ENCODE measurements at places on chromosomes 6 and 20.
A peak's percentile ranks its signal among the peaks of the same experiment; 100 is the strongest.

- DNase-seq, result no peak
Measured at GRCh38 chr6:70414813-70415212, 1.5 kb downstream of the FAM135A start.

DNA sequence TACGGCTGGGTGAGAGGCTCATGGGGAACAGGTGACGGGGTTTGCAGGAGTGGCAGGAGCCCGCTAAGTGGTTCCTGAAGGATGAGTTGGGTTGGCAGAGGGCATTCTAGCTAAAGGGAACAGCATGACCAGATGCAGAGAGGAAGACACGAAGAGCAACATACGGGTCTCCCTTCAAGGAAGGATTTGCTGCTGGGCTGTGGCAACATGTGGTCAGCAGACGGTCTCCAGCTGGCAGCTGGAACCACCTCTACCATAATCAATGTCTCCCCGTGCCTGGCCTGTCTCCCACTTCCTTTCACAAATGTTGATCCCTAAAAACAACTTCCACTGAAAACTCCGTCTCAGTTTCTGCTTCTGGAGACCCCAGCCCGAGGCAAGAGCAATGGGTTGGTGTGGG, 80.6 kb upstream of the SULF2 start:
- DNase-seq, result no peak

DNA sequence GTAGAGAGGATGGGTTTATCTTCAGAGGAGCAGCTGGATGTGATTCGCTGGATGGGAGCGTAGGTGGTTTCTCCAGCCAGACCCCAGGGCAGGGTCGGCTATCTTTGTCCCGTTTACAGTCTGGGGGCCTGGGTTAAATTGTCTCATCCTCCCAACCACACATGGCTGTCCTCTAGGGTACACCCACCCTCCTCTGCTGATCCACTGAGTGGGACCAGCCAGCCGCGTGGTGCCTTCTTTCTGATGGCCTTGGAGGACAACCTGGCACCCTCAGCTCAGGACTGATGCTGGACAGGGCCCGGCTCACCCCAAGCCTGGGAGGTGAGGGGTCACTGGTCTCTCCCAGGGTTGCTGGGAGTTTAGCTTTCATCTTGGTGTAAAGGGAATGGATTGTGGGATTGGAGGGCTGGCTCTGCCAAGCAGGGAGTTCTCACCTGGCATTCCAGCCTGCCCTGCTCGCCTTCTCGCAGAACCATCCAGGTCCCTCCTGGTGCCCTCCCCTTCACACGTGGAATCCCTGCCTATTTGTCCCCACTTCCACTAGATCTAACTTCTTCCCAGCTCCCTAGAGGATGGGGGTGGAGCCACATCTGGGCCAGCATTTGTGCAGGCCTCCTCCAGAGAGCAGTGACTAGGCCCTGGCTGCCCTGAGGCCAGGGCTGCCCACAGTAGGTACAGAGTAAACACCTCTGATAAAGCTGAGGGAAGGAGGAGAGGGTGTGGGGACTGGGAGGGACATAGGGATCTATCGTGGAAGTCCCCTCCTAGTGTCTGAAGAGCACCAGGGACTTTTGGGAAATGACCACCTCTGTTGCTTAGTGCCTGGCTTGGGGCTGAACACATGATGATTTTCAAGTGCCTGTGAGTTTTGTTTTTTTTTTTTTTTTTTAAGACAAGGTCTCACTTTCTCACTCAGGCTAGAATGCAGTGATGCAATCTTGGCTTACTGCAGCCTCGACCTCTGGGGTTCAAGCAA, 1.6 kb downstream of the ITPR3 start:
- peak; percentile 62 for DNase-seq

DNA sequence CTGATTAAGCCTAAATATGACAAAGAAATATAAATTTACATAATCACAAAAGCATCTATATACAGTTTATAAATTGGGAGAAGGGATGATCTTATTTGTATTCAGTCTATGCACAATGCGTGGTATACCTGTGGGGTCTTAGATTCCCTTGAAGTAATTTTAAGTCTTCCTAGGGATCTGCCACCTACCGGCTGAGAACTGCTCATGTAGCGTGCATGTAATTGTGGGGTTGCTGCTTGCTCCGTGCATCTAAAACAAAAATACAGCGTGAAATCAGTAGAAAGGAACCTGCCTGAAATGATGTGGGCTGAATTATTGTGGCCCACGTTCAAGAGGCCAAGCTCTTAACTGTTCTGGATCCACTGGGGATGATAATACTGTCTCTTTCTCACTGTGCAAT, 187.3 kb downstream of the MBOAT1 start:
- no peak for DNase-seq

- no peak for DNase-seq
Measured at GRCh38 chr20:10332656-10333415, 101.2 kb downstream of the MKKS start.

DNA sequence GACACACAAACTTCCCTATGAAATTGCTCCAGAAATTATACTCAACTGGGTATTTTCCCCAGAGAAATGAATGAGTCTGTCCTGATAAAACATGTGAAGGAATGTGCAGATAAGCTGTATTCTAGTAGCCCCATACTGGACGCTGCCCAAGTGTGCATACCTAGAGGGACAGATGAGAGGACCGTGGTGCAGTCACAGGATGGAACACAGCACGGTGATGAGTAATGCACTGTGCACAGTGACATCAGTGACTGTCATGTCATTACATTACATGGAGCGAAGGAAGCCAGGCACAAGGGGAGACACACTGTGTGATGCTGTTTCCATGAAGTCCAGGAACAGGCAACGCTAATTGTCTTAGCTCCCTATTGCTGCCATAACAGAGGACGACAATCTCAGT, 155.5 kb downstream of the CDH4 start:
- no peak for DNase-seq

- no peak for DNase-seq
Measured at GRCh38 chr6:46453216-46453615, 38.0 kb downstream of the RCAN2 start.

DNA sequence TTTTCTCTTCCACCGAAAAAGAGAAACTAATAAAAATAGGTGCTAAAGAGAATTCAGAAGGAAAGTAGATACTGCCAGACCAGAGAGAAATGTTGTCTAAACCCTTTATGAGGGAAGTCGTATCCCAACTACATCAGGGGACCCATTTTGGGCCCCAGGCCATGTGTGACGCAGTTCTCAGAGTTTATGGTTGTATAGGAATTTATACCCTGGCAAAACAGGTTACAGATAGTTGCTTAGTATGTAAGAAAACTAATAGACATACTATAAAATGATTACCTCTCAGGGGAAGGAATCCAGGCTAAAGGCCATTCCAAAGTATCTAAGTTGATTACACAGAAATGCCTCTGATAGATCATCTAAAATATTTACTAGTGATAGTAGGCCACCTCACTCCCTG, 28.6 kb upstream of the SLC52A3 start:
- no peak for DNase-seq

DNA sequence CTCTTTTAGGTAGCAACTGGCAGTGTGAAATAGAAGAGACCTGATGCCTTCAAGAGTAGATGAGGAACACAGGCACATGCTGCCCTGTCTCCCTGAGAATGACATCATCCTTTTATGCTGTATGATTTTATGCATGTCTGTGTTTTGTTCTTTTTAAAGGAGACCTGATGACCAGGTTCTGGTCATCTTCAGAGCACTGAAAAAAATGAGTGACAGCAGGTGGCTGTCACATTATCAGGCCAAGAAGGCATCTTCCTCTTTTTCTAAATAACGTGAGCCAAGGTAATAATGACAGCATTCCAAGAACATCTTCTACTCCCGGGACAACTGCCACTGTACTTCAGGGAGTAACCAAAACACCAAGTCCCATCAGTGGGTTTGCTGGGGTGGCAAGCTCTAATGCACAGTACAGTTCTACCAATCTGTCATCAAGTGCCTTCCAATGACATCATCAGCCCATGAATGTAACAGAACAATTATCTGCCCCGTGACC, 28.9 kb downstream of the CNKSR3 start:
- DNase-seq, result no peak

GRCh38 chr6:39426073-39426456, 103.6 kb upstream of the KCNK16 start:
- no peak for DNase-seq

DNA sequence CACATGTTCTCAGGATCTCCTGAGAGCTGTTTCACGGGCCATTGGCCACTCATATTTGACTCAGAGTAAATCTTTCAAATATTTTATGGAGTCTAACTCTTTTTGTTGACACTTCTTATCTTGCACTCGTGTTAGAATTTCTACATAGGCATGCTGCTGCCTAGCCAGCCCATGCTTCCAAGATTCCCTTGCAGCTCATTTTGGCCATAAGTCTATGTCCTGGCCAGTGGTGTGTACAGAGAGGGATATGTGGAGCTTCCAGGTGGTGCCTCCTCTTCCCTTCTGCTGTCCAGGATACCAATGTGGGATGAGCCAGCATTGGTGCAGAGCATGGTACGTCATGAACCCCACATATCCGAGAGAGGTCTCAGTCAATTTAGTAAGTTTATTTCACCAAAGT, 522.6 kb downstream of the QKI start:
- no peak for DNase-seq
